ENCODE measurements at places on chromosomes 4 and X.

GRCh38 chrX:134718105-134718965 lies 60.1 kb upstream of the PLAC1 start:
- DNase-seq: no peak

- no peak for DNase-seq
These were observed 7.2 kb upstream of the PUDP start for GRCh38 chrX:7155163-7155562.

DNA sequence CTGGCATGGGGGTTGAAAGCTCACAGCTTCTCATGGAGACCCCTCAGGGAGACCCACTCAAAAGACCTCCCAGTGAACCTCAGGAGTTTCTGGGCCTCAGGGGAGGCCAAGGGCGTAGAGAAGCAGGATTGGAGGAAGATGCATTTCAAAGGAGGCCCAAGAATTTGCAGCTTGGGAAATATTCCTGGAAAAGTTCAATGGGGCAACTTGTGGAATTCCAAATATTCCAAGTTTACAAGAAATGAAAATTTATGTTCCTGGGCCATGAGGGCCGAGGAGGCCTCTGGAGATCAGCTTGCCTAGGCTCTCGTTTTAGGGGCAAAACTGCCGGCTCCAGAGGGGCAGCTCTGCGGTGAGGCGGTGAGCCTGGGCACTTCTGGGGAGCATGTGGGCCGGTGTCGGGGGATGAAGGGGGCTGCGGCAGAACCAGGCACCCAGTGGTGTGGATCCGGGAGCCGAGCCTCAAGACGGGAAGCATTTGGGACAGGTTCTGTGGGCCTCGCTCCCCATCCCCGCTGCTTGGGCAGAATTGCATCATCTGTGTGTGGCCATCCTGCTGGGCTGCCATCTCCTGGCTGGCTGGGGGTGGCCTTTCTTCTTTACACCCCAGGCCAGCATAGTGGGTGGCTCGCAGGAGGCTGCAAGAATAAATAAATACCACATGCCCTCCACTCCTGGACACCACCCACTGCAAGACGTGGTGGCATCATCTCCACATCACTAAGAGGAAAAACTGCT lies 54.6 kb upstream of the GPR78 start:
- no peak for DNase-seq

DNA sequence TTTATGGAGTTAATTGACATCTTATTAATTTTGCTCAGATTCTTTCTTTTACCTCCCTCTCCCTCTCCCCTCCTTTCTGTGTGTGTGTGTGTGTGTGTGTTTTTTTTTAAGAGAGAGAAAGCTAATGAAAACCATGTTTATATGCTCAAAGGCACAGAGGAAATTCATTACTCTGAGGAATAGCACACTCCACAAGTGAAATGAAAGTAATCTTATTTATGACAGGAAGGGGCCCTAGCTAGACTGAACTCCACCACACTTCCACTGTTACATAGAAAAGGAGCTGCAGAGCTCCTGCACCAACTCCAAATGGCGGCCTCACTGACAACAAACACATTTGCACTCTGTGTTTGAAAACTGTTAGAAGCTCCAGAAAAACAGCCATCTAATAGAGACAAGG lies 150.6 kb downstream of the RASL11B start:
- DNase-seq: no peak

DNA sequence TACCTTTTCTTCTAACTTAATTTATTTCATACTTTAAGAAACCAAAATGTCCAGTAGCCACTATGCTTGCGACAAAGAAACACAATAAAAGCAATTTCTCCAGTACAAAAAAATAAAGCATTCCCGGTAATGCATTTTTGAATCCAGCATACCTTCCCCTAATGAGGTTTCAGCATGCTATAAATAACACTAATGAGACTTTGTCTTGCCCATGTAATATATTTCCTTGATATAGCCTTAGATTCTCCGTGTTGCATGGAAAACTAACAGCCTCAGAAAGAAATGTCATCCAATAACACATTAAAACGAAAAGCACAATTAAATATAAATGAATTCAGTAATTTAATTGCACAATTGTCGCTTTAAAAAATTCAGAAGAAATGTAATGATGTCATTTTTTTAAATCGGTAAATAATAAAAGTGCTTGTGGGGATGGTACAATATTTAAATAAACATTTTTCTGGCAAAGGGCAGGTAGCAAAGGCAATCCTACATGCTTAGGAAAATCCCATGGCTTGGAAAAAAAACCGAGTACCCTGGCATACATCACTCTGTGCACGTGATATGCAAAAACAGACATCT lies 225.2 kb upstream of the PPARGC1A start:
- DNase-seq: no peak

GRCh38 chr4:124499261-124499660 lies 213.3 kb downstream of the ANKRD50 start:
- no peak for DNase-seq

GRCh38 chr4:101973361-101973760 lies 182.8 kb downstream of the BANK1 start:
- no peak for DNase-seq

DNA sequence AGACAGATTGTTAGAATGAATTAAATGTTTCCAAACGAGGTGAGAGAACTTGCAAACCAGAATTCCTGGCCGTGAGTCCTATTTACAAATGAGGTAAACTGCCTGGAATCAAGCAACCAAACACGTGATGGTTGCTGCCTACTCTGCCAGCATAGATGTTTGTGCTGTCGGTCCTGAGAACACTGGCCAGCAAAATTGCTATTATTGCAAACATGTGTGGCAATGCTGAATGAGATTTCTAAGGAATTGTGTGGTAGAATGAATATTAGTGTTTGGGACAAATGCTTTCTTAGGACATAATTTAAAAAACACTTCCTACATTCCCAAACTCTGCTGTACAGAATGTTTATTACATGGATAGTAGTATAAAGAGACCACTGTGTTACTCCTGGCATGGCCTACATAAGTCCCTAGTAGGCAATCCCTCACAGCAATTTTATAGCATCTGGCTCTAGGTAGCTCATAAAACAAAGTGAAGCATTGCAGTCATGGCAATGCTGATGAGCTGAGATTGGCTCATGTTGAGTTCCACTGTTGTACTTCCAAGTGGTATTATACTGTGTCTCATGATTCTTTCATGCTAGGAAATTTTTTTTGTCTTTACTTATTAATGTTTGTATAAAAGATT lies 605.2 kb upstream of the EPHA5 start:
- no peak for DNase-seq

DNA sequence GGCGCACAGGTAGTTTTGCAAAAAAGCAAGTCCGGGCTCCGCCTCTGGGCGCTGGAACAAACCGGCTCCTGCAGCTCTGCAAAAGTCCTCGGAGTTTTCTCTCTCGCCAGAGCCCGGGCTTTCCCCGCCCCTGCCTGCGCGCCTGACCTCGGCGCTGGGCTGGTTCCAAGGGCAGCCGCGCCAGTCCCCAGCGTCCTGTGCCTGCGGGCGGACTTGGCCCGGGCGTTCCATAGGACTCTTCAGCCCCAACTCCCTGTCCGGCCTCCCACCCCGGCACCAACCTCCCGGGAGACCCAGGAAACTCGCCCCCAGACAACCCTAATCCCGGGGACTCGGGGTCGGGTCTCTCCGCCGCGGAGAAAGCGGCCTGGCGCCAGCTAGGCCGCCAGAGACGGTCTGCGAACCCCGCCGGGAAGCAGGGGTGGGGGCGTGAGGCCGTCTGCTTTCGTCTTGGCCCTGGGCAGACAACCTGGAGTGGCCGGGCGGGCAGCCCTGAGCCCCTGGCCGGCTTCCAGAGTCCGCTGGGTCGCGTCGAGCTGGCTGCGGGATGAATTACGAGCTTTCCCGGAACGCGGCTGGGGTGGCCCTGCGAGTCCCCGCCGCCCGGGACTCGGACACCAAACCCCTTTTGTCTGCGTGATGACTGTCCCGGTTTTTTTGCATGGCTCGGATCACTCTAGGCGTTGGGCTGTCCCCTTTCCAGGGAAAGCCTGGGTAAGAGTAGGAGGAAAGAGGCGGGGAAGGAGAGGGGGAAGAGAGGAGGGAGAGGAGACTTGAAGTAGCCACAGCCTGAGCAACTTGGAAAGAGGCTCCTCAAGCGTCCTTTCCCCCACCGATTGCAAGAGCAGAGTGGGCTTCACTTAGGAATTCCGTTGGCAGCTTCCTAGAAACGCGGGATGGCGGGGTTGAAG lies 916 bp downstream of the MXRA5 start:
- no peak for DNase-seq

DNA sequence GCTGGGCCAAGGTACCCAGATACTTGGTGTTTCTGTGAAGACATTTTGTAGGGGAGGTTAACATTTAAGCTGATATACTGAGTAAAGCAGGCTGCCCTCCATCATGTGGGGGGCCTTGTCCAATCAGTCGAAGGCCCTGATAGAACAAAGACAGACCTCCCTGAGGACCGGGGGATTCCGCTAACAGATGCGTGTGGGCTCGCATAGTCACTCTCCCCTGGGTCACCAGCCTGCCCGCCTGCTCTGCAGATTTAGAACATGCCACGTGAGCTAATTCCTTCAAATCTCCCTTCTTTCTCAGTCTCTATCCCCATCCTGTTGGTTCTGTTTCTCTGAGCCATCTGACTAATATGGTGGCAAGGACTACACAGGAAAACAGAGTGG lies 60.7 kb downstream of the WFS1 start:
- DNase-seq: no peak

GRCh38 chrX:66050140-66050569 lies 10.3 kb upstream of the VSIG4 start:
- no peak for DNase-seq

- peak; percentile 32 for DNase-seq
These were observed 3.7 kb downstream of the SRPX2 start for GRCh38 chrX:100647739-100648138.

- no peak for DNase-seq
These were observed 88.7 kb upstream of the ELOVL6 start for GRCh38 chr4:110287130-110287529.

DNA sequence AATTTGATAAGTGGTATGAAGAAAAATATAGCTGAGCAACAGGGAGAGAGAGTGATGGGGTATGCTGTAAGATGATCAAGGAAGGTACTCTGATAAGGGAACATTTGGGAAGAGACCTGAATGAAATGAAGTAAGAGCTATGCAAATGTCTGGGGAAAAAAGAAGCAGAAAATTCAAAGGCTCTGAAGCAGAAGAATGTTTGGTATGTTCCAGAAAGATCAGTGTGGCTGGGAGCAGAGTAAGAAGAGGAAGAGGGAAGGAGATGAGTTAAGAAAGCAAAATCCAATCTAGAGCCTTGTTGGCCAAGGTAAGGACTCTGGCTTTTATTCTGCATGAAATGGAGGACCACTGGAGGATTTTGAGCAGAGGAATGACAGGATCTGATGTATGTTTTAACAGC lies 90.0 kb downstream of the AWAT2 start:
- no peak for DNase-seq

- DNase-seq: no peak
These were observed 72.3 kb downstream of the ZNF518B start for GRCh38 chr4:10384974-10385373.

- no peak for DNase-seq
These were observed 1.4 kb upstream of the FUNDC1 start for GRCh38 chrX:44544036-44544435.

DNA sequence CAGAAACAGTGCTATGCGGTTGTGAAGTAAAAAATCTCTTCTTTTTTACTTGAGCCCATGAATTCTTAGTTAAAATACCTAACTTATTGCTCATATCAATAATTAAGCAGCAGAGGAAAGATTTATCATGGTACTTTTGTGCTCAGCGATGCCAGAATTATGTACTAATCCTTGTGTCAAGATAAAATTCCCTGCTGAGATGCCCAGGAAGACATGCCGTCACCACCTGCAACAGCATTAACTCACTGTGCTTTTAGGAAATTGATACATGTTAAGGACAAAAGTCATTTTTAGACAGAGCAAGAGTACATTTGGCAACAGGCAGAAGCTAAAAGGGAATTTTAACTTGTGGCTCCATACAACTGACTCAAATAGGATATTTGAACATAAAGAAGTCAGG lies 138.9 kb downstream of the NPNT start:
- no peak for DNase-seq

DNA sequence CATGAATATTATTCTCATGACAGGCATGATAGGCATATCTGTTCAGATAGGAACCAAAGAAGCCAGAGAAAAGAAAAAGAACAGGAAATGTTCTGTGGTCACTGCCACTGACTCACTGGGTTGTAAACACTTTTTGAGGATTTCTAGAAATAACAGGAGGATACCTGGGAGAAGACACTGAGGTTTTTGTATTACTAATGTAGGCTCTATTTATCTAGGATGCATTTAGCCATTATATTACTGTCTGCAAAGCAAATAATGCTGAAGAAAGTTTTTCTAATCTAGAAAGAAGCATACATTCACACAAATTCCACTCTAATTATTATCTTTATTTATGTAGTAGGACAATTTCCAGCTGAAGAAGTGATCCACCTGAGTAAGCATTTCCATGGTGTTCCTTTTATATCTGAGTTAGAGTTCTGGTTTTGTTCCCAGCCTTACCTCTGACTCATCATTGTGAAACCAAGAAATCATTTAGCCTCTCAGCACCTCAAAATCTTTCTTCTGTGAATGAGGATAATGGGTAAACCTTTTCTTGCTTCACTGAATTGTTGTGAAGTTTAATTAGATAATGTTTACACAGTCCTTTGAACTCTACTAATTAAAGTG lies 40.2 kb upstream of the EPGN start:
- no peak for DNase-seq
